Inflammatory macrophage treated with lipopolysaccharide for 4 hours (primary cell): ENCODE measurements at places on chromosomes 5 and 9.

- no peak for DNase-seq
Observed at GRCh38 chr5:123752552-123753179, 240.7 kb downstream of the CSNK1G3 start.

GRCh38 chr9:72627956-72628540, 106.6 kb downstream of the TMC1 start:
- DNase-seq: no peak

DNA sequence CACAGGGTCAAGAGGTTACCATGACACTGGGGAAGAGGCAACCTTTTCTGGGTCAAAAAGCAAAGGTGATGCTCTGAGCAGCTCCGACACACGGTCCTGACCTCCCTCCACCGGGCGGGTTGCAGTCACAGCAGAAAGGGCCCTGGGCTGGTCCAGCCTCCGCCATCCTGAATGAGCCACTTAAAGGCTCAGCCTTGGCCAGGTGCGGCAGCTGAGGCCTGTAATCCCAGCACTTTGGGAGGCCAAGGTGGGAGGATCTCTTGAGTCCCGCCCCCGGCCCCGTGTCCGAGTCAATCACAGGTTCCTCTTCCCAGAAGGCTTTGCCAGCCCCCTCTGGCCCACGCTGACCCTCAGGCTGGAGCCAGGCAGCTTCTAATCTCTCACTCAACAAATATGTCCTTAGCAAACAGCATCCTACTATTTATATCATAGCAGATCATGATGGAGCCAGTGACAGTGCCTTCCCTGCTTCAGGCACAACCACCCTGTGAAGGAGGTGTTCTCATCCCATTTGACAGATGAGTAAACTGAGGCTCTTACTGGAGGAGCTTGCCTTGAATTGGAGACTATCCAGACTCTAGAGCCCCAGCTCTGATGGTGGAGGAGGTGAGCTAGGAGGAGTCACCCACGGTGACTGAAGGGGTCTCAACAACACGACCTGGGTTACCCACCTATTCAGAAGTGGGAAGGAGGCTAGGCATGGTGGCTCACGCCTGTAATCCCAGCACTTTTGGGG, 79.1 kb downstream of the LRSAM1 start:
- no peak for DNase-seq

GRCh38 chr5:1806974-1807373, 5.8 kb downstream of the NDUFS6 start:
- no peak for DNase-seq

- no peak for DNase-seq
Observed at GRCh38 chr5:38979535-38979934, 94.7 kb downstream of the RICTOR start.

DNA sequence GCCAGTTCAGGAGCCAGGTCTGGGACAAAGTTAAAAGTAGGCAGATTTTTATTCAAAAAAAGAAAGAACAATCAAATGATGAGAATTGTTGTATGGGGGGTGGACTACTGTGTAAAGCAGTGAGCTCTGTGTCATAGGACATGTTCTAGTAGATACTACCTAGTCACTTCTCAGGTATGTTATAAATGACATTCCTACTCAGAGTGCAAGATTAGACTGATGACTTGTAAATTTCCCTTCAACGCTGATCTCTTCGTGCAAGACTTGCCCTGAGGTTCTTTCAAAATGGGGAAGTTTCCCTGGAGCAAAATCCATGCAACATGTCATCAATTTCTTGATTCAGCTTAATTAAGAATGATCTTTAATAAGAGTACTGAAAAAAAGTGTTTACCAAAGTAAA, 175.1 kb downstream of the RORB start:
- DNase-seq: no peak

DNA sequence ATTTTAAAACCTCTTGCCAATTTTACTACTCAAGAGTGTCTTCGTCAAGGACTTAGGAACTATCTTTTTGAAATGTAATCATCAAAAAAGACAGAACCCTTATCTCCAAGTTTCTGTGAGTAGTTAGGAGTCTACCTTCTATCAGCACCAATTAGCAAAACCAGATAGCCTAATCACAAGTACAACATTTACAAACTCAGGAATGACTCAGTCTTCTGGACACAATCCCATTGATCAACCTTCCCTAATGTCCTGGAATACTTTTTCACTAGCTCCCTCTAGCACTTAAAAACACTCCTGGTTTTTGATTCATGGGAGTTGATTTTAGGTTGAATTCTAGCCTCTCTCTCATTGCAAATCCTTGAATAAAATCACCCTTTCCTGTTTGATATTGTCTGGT, 680.7 kb downstream of the PRR16 start:
- DNase-seq: no peak
